ENCODE measurements at places on chromosomes 2 and 18. TPM values are rescaled to one million over a fixed set of nuclear protein-coding genes. Genes with fewer than 3 reads are reported as not detected.

MBD5 gene
- total RNA-seq, result 38.0 TPM

POTEE gene
- 0.29 TPM for total RNA-seq

TSPYL6 gene
- not detected for total RNA-seq

RSAD2 gene
- total RNA-seq, result 0.87 TPM

GRCh38 chr18:76441002-76441667, 53.9 kb downstream of the ZNF516 start:
- no peak for DNase-seq

GRCh38 chr18:53864770-53865169, 359.7 kb downstream of the MBD2 start:
- DNase-seq, result no peak

DNA sequence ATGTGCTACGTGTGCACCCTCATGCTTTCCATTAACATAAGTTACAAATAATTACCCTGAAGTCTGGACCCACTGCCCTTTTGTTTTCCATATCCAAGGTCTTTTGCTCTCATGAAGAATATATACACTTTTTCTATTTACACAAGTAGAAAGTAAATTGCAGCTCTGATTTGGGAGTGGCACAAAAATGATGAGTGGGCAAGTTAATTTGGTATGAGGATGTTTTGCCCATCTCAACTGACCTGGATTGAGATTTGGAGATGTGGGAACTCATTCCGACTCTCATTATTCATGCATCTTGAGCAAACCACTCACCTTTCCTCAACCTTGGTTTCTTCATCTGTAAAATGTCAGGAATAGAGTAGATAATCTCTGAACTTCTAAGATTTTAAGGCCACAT, 53.6 kb upstream of the TMEM17 start:
- DNase-seq, result no peak

GRCh38 chr2:219419012-219419324, 791 bp downstream of the DES start:
- no peak for DNase-seq

GRCh38 chr2:31296641-31297287, 62.8 kb downstream of the EHD3 start:
- DNase-seq, result no peak

DNA sequence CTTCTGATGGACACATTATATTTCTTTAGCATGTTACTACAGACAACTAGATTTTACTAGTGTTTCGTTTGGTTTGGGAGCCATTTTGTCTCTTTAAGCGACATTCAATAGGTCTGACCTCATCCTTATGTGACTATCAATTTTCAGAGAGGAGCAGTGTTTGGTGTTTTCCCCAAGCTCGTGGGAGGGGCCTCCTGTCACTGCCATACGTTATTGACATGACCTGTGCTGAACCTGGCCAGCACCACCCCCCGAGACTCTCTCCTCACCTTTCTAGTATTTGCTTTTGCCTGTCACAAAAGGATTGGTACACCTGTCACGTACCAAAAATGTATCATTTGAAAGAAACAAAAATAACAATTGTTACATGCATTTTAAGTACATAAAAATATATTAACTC, 69.3 kb downstream of the PSMG2 start:
- no peak for DNase-seq

GRCh38 chr2:66925128-66925527, 472.0 kb upstream of the ETAA1 start:
- DNase-seq, result no peak

DNA sequence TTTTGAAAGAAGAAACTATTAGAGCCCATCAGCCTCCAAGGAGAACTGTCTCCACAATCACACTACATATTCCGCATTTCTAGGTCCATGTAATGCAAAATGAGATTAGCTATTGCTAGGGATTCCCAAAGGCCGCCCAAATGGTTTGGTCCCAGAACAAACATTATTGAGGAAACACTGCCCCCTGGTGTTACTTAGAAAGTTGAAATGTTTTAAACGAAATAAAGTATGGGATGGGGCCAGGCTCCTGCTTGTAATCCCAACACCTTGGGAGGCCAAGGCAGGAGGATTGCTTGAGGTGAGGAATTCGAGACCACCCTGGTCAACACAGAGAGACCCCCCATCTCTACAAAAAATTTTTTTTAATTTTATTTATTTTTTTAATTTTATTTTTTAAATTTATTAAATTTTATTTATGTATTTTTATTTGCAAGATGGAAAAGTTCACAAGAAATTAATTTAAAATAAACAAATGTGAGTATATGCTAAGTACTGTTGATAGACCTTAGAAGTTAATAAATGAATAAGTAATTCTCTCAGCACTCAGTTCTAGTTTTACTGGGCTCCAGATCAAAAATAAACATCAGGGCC, 5.5 kb downstream of the NHEJ1 start:
- DNase-seq, result no peak

DNA sequence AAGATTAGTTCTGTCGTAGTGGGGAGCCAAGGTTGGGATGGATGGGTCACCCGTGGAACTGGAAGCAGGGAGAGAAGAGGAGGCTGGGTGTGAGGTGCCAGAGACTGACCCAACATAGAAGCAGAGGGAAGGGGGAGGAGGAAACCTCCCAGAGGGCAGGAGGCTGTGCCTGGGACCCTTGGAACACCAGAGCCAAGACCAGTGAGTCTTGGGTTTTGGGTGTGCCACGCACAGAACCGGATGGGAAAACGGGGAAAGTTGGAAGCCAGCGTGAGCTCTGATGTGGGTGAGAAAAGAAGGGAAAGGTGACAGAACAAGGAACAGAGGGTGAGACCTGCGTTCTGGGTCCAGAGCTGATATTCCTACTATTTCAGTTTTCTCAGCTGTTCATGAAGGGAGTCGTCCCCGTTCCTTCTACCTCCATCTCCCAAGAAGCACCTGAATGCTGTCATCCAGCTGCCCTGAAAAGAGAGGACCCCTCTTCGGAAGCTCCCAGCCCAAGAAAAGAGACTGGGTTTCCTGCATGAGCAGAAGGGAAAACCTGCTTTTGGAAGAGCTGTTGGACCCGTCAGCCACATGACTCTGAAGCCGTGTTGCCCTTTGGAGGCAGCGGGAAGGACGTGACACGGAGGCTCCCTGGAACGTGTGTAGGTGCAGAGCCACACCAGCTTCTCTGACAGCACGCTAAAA, 250.1 kb downstream of the NDUFA10 start:
- no peak for DNase-seq

DNA sequence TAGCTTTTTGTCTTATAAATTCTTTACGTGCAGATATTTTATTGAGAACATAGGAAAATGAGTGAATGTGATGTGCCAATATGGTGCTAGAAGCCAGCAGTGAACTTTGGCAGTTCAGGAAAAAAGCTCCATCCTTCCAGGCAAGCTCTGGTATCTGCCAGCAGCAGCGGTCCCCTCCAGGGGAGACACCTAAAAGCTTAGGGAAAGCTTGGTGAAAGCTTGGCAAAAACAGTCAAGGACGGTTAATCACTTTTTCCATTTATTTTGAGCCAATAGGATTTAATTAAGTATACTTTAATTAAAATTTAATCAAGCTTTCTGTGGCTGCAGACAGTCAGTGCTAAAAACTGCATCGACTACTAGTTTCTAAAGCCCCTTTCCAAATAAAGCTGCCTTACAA, 60.4 kb downstream of the PID1 start:
- DNase-seq, result no peak

DNA sequence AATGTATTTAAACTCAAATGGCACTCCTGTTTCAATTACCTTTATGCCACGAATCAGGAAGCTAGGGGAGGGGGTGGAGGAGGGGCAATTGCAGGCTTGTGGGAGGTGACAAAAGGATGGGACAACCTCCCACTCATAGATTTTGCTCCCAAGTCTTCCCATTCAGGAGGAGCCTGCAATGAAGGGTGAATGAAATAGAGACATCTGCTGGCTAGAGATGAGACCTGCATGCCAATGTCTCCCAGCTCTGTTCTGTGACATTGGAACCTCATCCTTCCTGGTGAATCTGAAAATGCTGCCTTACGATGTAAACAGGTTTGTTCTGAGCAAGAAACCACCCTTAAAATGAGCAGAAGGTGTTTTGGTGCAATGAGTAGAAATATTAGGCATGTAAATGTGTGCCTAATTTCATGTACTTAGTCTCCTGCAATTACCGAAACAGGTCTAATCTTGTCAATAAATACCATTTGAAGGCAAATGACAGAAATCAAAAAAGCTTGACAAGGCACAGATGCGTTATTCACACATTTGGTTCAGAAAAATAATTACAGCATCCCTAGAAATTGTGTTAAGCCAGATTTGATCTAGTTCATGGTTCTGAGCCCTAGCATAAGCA, 2.7 kb upstream of the PID1 start:
- DNase-seq, result peak; percentile 11

DNA sequence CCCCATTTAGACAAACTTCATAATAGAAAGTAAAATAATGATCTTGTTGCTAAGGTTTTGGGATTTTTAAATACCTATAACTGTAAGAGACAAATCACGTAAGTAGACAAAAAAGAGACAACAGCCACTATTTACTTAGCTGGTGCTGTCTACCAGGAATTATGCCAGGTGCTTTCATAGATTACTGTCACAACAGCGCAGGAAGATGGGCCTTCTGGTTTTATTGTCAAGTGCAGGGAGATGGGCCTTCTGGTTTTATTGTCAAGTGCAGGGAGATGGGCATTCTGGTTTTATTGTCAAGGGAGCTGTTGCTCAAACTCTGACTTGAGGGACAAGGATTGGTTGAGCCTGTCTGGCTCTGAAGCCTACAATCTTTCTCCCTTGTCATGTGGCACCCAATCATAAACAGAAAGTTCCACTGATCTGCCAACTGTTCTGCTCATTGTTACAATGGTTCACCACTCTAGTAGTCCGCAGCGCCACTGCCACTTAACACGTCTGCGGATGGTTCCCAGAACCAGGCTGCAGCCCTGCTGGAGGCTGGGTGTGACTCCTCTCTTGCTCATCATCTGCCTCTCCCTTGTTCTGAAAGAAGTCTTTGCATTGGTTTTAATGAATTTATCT, 95.0 kb downstream of the RNF144A start:
- DNase-seq, result no peak

GRCh38 chr2:41750829-41751228, 297.0 kb upstream of the PKDCC start:
- DNase-seq, result no peak

DNA sequence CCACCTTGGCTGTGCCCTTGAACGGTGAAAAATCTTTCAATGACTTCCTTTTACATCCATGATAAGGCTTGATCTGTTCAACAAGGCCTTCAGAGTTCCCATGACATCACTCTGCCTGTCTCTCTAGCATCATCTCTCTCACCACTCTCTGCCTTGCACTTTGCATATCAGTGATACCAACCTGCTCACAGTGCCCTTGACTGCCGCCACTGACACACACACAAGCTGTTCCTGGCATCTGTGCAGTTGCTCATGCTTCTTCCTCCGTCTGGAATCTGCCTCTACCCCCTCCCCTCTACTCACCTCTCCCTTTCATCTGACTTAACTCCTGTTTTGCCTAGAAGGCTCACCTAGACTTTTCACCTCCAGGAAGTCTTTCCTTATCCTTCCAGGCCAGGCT, 79.1 kb upstream of the SEC11C start:
- no peak for DNase-seq

Data from GM12878 (cell line).